Frontal cortex (tissue), 4 donors: ENCODE measurements at places on chromosomes 1 and 21. TPM values are rescaled to one million over a fixed set of nuclear protein-coding genes. Genes with fewer than 3 reads are reported as not detected.

DNA sequence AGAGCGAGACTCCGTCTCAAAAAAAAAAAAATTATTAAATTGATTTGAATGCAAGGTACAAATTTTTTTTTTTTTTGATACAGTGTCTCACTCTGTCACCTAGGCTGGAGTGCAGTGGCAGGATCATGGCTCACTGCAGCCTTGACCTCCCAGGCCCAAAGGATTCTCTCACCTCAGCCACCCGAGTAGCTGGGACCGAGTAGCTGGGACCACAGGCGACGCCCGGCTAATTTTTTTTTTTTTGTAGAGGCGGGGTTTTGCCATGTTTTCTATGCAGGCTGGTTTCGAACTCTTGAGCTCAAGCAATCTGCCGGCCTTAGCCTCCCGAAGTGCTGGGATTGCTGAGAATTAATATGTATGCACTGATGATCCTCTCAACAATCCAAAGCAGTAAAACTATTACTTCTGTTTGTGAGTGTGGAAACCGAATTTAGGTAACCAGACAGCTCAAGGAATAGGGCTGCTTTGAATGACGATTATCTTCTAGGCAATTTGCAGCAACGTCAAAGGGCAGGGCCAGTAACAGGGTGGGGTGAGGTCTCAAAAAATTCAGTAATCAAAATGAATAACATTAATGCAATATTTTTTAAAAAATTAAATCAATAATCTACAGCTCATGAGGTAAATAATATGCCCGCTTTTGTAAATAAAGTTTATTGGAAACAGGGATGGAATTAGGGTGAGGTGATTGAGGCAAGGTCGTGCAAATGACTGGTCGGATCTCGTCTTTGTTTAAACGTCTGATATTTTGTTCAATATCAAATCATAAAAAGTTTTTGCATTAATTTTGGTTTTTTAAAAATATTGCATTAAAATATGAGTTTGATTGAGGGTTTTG, 1.2 kb downstream of the CLSPN start:
- DNase-seq, result no peak

- no peak for DNase-seq
These were observed 48.5 kb downstream of the OPRD1 start for GRCh38 chr1:28860332-28861073.

MRPS21 gene
- 84.0 TPM for total RNA-seq

- DNase-seq, result no peak
These were observed 622.4 kb upstream of the PKN2 start for GRCh38 chr1:88061492-88062177.

- DNase-seq, result no peak
These were observed 132.8 kb downstream of the PTPRC start for GRCh38 chr1:198771563-198772153.

DNA sequence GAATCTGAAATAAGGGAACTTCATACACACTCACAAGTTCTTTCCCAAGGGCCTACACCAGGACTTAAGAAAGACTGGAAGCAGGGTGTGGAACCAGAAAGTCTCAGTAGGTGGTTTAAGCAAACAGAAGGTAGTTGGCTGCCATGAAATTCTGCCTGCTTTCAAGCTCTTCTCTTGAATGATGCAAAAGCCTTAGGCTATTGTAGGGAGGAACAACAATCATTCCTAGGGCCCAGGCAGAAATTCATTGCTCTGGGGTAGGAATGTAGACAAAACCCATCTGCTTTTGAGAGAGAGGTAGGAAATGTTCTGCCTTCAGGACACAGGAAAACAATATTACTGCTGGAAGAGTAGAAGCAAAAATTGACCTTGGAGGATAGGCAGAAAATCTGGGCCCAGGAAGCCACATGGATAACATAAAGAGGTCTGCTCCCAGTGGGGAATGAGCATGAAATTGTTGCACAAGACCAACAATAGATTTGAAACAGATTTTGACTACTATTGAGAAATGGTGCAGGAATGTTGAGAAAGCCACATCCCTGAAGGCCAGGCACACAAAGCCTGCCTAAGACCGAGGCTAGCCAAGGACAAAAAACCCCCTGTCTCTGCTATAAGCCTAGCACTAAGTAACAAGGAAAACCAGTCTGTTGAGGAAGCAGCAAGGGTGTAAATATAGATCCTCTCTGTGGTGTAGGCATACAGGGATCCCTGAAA, 22.7 kb upstream of the SFT2D2 start:
- DNase-seq, result no peak

DNA sequence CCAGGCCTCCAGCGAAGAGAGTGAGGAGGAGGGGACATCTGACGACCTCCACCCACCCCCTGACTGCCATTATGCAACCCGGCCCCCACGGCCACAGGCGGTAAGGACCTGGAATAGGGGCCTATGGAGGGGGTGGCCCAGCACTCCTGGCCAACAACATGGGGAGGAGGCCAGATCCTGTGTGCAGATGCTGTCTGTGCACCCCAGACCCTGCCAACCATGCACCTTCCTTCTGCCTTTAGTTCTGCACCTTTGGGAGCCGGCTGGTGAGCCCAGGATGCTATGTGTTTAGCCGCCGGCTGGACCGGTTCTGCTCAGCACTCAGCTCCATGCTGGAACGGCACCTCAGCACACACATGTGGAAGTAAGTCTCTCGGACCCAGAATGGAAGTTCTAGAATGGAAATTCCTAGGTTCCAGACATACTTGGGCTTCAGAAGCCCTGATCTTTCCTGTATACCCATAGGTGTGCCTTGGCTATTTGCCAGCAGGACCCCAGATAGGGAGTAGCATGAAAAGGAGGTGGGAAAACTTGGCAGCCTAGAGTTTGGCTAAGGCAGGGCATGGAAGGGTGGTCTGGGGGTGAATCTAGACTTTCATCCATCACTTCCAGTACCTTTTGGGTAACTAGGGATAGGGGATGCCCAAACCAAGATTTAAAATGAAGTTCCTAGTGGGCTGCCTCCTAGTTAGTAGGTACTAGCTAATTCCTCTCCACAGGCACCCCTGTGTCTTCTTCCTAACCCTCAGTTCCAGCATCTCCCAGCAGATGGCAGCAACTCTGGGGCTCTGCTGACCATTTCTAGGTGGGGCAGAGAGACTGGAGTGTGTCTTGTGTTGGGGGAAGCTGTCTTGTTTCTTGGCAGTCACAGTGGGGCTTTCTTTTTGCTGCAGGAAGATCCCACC, 3.6 kb upstream of the CYB561D1 start:
- DNase-seq, result peak; percentile 65

ABCB10 gene
- total RNA-seq, result 18.8 TPM

FCER1G gene
- total RNA-seq, result 2.0 TPM

SPRR2G gene
- not detected for total RNA-seq

DNA sequence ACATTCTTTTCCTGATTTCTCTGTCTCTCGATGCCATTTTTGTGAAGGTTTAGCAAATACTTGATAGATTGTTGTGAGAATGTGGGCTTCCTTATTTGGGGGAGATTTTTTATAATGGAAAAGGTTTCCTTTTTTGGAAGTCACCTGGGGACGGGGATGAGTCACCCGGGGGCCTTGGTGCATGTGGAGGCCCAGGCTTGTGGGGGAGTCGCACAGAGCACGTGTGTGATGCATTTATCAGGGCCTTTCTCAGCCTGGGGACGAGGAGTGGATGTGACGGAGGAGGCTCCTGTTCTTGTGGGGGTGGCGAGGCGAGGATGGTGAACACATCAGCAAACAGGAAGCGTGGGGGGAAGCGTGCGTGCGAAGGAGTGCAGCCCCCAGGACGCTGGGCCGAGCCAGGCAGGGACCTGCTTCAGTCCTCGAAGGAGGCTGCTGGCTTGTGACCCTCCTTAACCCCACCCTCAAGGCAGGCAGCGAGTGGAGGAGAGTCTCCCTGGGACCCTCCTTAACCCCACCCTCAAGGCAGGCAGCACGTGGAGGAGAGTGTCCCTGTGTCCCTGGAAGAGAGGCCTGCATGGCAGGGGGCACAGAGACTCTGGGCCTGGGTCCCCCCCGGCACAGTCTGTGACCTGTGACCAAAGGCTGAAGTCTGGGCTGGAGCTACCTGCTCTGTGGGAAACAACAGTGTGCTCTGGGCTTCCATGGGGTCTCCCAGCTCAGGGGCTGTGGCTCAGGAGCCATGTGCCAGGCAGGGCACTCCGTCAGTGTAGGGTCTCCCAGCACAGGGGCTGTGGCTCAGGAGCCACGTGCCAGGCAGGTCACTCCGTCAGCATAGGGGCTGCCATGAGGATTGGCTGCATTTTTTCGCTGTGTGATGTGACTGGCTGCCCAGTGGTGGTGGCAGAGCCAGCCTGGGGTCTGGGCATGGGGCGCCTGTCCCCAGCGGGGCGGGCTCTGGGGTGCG, 57.2 kb downstream of the AGPAT3 start:
- no peak for DNase-seq

GRCh38 chr21:34143685-34144182, 70.4 kb downstream of the MRPS6 start:
- DNase-seq, result no peak

DNA sequence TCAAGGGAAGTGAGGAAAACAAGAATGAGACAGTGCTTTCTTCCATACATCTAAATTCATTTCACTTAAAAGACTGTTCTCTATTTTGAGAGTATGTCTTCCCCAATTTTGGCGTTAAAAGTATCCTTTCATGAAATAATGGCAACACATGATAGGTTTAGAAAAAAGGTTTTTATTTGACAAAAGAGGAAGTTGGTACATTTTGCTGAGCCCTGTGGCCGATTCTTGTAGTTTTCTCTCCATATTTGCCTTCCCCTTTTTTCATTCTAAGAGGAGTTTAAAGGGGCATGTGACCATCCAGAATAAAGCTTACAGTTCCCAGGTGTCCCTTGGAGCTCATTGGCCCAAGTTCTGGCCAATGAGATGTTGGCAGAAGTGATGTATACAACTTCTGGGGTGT, 140.4 kb upstream of the KCNE2 start:
- no peak for DNase-seq

CCDC185 gene
- total RNA-seq, result not detected

HMCN1 gene
- 1.6 TPM for total RNA-seq

GRCh38 chr1:37533317-37534093, 18.9 kb upstream of the MEAF6 start:
- no peak for DNase-seq

- DNase-seq, result no peak
These were observed 4.5 kb downstream of the PADI1 start for GRCh38 chr1:17209430-17209829.

DNA sequence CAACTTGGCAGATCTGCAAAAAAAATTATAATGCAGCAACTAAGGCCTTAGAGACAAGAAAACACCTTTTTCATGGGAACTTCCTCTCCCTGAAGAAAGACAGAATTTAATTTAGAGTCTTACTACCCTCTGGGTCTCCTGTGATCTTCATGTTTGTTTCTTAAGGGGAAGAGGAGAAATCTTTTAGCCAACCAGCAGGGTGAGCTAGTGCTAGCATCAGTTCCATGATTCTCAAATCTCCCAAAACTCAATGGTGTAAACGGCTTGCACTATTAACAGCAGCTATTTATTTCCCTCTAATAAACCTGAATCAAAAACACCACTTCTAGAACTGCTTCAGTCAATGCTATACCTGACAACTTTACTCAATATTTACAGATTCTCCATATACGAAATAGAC, 3.8 kb downstream of the ZNF644 start:
- DNase-seq, result no peak

DNA sequence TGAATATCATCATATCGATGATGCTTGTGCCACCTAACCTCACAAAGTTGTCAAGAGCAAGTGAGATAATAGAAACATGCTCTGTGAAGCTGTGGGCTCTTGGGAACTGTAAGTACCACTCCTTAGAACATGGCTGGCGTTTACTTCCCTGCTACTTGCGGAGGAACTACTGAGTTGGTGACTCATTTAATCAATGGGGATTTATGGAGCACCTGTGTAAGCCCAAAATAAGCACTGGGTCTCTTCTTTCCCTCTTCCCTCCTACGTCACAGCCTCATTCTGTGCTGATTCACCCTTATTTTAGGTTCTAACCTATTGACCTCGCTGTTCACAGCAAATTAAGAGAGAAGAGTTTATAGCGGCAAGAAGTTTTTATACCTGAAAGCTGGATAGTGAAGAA, 52.9 kb downstream of the PRDM2 start:
- DNase-seq, result no peak

GRCh38 chr1:86478416-86479156, 9.9 kb downstream of the CLCA1 start:
- DNase-seq, result no peak

CASZ1 gene
- 1.6 TPM for total RNA-seq

GRCh38 chr1:160727316-160727640, 11.8 kb upstream of the SLAMF7 start:
- no peak for DNase-seq

DNA sequence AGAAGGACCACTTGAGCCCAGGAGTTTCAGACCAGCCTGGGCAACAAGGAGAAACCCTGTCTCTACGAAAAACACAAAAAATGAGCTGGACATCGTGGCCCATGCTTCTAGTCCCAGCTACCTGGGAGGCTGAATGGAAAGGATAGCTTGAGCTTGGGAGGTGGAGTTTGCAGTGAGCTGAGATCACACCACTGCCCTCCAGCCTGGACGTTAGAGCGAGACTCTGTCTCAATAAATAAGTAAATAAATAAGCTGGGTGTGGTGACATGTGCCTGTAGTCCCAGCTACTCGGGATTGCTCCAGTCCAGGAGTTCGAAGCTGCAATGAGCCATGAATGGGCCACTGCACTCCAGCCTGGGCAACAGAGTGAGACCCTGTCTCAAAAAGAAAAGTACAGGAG, 3.6 kb downstream of the AKR1A1 start:
- no peak for DNase-seq

DNA sequence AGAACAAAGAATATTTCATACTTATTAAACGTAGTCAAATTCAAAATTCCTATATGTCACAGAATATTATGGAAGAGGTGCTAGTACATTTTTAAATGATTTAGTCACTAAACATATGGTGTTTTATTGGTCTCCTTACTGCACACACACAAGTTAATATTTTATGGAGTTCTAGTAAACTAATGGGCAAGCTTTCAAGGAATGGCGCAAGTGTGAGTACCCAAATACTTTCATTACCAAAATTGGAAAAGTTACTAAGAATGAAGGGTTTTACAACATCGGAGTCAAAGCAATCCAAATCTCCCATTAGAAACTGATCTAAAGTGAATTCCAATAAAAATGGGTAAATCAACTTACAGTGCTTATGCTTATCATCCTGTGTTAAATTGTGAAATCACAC, 921.9 kb downstream of the ADGRL2 start:
- DNase-seq, result no peak

GRCh38 chr1:50488356-50488755, 65.1 kb upstream of the DMRTA2 start:
- no peak for DNase-seq

CFAP74 gene
- total RNA-seq, result 0.41 TPM

PDE9A gene
- total RNA-seq, result 13.0 TPM

IL20 gene
- total RNA-seq, result not detected

DNA sequence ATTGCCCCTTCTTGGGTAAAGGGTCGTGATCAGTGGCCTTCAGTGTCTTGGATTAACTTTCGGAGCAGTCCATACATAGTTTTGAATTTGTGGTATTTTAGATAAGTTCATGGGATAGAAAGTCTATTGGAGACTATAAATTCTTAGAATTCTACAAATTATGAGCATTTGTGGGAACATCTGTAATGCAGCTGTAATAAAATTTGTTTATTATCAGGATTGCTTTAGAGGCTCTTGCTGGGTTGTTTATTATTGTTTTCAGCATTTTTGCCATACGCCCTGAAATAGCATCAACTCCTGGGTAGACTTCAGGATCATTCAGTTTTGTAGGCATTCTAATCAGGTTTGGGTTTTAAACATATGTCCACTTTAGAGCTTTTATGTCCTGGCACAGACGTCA, 16.1 kb downstream of the LAMC1 start:
- DNase-seq, result no peak
